Mesothelial cell of epicardium (in vitro differentiated cells): ENCODE measurements at places on chromosomes 5 and 9.
A peak's percentile ranks its signal among the peaks of the same experiment; 100 is the strongest.

GRCh38 chr9:129478961-129479630 is 141.8 kb downstream of the C9orf50 start:
- H3K36me3 ChIP-seq = no peaks in the 10 kb centered on the region
- no peak overlapping the region for H3K4me3 ChIP-seq
- H3K4me1 ChIP-seq = peaks cover 49% of the 10 kb centered on the region
- no peak for DNase-seq
- no peaks in the 10 kb centered on the region for H3K27me3 ChIP-seq

GRCh38 chr9:28699632-28700031 is 1126.4 kb upstream of the C9orf72 start:
- DNase-seq = no peak
- peaks cover 8% of the 10 kb centered on the region for H3K4me1 ChIP-seq
- H3K27me3 ChIP-seq = no peaks in the 10 kb centered on the region

DNA sequence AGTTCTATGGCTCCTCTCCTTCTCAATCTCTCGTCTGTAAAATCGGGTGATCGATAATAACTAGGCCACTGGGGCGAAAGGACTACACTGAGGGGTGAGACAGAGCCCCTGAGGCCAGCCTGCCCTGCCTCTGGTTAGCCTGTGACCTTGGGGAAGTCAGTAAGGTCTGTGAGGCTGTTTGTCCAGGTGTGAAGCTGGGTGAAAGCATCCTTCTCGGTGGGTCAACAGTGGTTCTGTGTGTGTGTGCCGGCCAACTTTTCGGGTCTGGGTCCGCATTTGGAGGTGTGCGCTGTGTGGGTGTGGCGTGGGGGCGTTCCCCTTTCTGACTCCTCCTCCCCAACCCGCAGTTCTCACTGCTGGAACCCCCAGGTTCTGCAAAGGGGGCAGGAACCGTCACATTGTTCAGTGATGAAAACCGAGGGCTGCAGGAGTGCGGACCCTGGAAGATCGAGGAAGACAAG is 5.0 kb upstream of the RNF44 start:
- H3K27me3 ChIP-seq = no peaks in the 10 kb centered on the region
- peak overlapping the region; percentile 90 for H3K27ac ChIP-seq
- no peak for DNase-seq
- no peaks in the 10 kb centered on the region for H3K36me3 ChIP-seq
- peaks cover 32% of the 10 kb centered on the region for H3K4me1 ChIP-seq
- peak overlapping the region; percentile 75 for H3K4me3 ChIP-seq

GRCh38 chr9:88529496-88529895 is 5.5 kb upstream of the NXNL2 start:
- H3K4me3 ChIP-seq = no peak overlapping the region
- no peak for DNase-seq
- H3K4me1 ChIP-seq = peaks cover 33% of the 10 kb centered on the region
- H3K36me3 ChIP-seq = no peaks in the 10 kb centered on the region
- H3K27ac ChIP-seq = no peak overlapping the region
- H3K27me3 ChIP-seq = no peaks in the 10 kb centered on the region

DNA sequence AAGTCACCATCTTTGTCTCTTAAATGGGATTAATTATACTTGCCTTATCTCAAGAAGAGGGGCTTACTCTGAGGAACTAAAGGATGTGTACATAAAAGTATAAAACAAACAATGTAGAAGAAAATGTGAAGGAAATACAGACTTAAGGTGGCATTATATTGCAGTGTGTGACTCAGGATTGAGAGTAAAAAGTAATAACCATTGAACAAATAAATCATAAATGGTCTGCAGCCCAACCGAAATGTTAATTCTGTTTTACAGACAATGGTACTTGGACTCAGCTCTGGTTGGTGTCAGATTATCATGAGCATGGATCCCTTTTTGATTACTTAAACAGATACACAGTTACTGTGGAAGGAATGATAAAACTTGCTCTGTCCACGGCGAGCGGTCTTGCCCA is 37.4 kb downstream of the TGFBR1 start:
- no peak for DNase-seq
- H3K36me3 ChIP-seq = peaks cover 59% of the 10 kb centered on the region
- peaks cover 8% of the 10 kb centered on the region for H3K4me1 ChIP-seq

DNA sequence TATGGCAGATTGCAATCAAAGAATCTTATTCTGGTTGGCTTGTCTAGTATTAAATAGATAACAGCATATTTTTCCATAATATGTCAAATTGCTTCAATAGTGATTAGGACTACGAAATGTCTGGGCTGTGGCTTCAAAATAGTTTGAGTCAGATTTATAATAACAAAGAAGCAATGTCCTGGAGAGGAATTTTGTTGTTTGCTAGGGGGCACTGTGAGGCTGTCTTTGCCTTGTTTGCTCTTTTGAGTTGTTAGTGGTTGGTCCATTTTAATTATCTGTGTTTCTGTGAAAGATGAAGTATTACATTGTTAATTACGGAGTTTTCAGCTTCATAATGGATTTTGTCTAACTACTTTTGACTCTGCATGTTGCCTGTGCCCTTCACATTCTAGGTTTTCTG is 713.6 kb downstream of the TLE4 start:
- peaks cover 9% of the 10 kb centered on the region for H3K4me1 ChIP-seq
- H3K27ac ChIP-seq = no peak overlapping the region
- H3K4me3 ChIP-seq = no peak overlapping the region
- DNase-seq = no peak
- peaks cover 2% of the 10 kb centered on the region for H3K36me3 ChIP-seq

GRCh38 chr9:135883410-135884089 is 23.8 kb downstream of the CAMSAP1 start:
- H3K27ac ChIP-seq = no peak overlapping the region
- no peaks in the 10 kb centered on the region for H3K36me3 ChIP-seq
- H3K4me3 ChIP-seq = no peak overlapping the region
- peaks cover 30% of the 10 kb centered on the region for H3K4me1 ChIP-seq
- H3K27me3 ChIP-seq = no peaks in the 10 kb centered on the region

DNA sequence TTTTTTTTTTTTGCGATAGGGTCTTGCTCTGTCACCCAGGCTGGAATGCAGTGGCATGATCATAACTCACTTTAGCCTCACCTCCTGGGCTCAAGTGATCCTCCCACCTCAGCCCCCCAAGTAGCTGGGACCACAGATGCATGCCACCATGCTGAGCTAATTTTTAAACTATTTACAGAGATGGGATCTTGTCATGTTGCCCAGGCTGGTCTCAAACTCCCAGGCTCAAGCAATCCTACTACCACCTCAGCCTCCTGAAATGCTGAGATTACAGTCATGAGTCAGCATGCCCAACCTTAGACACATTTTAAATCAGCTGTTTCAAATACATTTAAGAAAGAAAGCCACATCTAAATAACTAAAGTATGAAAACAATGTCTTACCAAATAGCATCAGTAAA is 439.0 kb downstream of the EBF1 start:
- no peaks in the 10 kb centered on the region for H3K36me3 ChIP-seq
- H3K4me3 ChIP-seq = no peak overlapping the region
- H3K27me3 ChIP-seq = no peaks in the 10 kb centered on the region
- DNase-seq = no peak

DNA sequence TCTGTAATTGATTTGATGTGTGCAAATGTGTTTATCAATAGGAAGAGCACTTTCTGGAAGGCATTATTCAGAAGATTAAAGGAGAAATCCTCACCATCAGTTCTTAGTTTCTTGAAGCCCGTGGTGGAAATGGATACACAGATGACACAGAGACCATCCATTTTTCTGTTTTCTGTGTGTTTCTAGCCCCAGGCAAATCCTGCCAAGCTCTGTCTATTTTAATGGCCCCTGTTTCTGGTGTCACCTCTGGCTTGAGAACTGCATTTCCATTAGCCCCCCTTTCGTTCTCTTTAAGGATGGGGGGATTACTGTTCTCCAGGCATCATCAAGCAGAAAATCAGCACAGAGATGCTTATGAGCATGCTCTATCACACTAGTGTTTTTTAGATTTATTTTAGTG is 37.3 kb downstream of the DAPK1 start:
- H3K4me1 ChIP-seq = peaks cover 54% of the 10 kb centered on the region
- no peak for DNase-seq
- H3K27me3 ChIP-seq = no peaks in the 10 kb centered on the region
- H3K4me3 ChIP-seq = no peak overlapping the region
- H3K36me3 ChIP-seq = peaks cover 3% of the 10 kb centered on the region

DNA sequence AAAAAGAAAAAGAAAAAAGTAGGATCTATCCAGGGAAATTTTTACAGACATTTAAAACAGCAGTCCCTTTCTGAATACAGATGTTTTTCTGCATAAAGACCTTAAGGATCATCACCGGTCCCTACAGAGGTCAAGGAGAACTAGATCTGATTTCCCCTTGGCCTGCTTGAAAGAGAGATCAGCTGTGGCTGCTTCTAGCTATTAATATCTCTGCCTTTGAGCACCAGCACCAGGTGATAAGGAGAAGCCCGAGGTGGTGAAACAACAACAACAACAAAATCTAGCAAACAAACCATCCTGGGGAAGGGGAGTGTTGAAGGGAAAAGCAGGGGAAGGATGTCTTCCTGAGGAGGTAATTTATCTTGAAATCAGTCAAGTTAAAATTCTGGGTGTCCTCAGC is 42.1 kb downstream of the ZNF366 start:
- DNase-seq = no peak
- H3K4me3 ChIP-seq = no peak overlapping the region
- H3K36me3 ChIP-seq = no peaks in the 10 kb centered on the region
- no peak overlapping the region for H3K27ac ChIP-seq
- no peaks in the 10 kb centered on the region for H3K27me3 ChIP-seq

GRCh38 chr9:136194540-136194939 is 10.4 kb downstream of the LHX3 start:
- peaks cover 4% of the 10 kb centered on the region for H3K4me1 ChIP-seq
- no peak overlapping the region for H3K4me3 ChIP-seq
- no peaks in the 10 kb centered on the region for H3K36me3 ChIP-seq
- no peak for DNase-seq
- peaks cover 85% of the 10 kb centered on the region for H3K27me3 ChIP-seq
- no peak overlapping the region for H3K27ac ChIP-seq

- H3K36me3 ChIP-seq = no peaks in the 10 kb centered on the region
- no peak for DNase-seq
- no peak overlapping the region for H3K4me3 ChIP-seq
- no peaks in the 10 kb centered on the region for H3K27me3 ChIP-seq
- peaks cover 36% of the 10 kb centered on the region for H3K4me1 ChIP-seq
Observed at GRCh38 chr9:16145196-16145950, 592.5 kb downstream of the CCDC171 start.

DNA sequence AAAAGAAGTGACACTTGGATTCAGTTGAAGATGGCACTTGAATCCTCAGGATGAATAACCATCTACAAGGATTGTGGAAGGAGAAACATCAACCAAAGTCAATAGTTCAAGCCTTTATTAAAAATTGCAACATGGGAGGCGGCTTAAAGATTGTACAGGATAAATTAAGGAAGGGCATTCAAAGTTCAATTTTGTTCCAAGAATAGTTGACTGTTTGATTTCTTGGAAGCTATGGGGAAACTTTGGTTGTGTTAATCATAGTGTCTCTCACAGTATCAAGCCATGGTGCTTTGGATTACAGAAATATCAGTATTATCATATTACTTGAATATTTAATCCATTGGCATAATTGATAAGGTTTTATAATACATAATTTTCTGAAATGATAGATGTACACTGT is 1844.3 kb downstream of the MAT2B start:
- peaks cover 11% of the 10 kb centered on the region for H3K4me1 ChIP-seq
- no peaks in the 10 kb centered on the region for H3K27me3 ChIP-seq
- H3K27ac ChIP-seq = no peak overlapping the region
- no peaks in the 10 kb centered on the region for H3K36me3 ChIP-seq
- no peak for DNase-seq

GRCh38 chr5:169301386-169301934 is 521 bp upstream of the SLIT3 start:
- no peaks in the 10 kb centered on the region for H3K36me3 ChIP-seq
- DNase-seq = no peak
- peak overlapping the region; percentile 45 for H3K27ac ChIP-seq
- H3K27me3 ChIP-seq = peaks cover 72% of the 10 kb centered on the region

DNA sequence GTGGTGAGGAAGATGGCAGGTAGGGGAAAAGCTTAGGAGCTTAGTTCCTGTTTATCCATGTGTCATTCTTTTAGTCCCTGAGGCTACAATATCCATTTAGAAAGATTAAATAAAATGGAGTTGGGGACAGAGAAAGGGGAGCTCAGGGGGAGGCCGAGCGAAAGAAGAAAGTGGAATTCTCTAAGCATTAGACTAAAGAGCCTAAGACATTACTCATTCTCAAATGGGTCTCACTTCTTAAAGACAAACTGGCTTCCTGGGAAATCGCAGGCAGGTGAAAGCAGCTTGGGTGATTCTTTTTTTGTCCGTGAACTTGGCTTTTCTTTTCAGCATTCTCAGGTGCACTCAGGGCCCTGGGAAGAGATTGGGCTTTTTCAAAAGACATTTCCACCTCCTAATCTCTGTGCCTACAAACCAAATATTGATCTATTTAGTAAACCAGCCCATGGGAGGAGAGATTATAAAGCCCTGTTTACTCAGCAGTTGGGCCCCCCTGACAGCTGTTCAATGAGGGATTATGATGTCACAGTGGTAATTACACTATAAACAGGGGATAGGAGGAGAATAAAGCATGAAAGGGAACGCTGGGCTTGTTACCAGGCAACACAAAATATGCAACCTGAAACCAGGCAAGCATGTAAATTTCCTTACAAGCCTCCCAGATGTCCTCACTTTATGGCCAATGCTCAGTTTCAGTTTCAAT is 584.0 kb downstream of the ACTL7B start:
- H3K27me3 ChIP-seq = no peaks in the 10 kb centered on the region
- DNase-seq = no peak
- peaks cover 36% of the 10 kb centered on the region for H3K4me1 ChIP-seq
- H3K36me3 ChIP-seq = no peaks in the 10 kb centered on the region

DNA sequence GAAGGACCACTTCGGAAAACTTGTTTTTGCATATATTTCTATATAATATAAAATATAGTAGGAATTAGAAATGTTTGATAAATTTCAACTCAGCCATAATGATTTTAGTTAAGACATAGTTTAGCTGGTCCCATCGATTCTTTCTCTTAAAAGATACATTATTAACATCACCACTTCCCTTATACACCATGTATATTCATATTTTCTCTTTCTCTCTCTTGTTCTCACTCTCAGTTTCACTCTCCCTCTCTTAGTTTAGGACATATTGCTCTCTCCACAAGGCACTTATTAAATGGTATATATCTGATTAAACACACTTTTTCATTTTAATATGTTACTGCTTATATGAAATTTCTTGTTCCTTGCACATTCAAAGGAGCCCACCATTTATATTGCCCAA is 90.1 kb upstream of the RASEF start:
- H3K27me3 ChIP-seq = peaks cover 31% of the 10 kb centered on the region
- no peak overlapping the region for H3K4me3 ChIP-seq
- no peak overlapping the region for H3K27ac ChIP-seq
- DNase-seq = no peak

DNA sequence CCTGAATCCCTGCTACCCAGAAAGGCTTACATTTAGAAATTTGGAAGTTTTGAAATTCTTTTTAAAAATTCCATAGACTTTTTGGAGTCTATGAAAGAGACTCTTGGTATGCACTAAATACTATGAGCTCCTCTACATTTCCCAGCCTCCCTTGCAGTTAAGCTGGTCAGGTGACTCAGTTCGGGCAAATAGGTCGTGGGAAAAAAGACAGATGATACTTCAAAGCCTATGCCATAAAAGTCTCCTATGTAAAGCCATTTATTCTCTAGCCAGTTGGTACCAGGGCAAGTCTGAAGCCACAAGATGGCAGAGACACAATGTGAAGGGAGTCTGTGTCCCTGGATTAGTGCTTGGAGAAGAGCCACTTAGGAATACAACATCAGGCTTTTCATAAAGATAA is 101.8 kb downstream of the BOD1 start:
- peaks cover 3% of the 10 kb centered on the region for H3K4me1 ChIP-seq
- H3K36me3 ChIP-seq = no peaks in the 10 kb centered on the region
- peaks cover 31% of the 10 kb centered on the region for H3K27me3 ChIP-seq
- H3K4me3 ChIP-seq = no peak overlapping the region

- no peak overlapping the region for H3K4me3 ChIP-seq
- H3K4me1 ChIP-seq = peaks cover 2% of the 10 kb centered on the region
- no peak overlapping the region for H3K27ac ChIP-seq
- DNase-seq = no peak
- peaks cover 13% of the 10 kb centered on the region for H3K36me3 ChIP-seq
Observed at GRCh38 chr9:124960409-124960752, 19.5 kb upstream of the GOLGA1 start.
